MM.1S (cell line): ENCODE measurements at places on chromosomes 4 and X.

DNA sequence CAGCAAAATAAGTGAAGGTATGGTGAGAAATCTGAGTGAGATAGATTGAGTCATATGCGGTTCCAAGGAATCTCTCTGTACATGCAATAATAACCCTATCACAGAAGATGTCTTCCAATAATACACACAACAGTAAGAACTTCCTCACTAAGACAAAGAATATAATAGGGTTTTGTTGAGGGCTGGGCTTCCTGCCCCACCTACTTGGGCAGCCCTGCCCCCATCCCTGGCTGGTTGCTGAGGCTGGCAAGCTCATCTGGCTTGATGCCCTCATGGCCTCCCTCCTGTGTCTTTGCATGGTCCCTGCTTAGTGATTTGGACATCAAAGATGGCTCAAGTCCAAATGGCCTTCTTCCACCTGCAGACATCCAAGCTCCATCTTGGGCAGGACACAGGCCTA lies 2.7 kb downstream of the GEMIN8 start:
- DNase-seq, result no peak

DNA sequence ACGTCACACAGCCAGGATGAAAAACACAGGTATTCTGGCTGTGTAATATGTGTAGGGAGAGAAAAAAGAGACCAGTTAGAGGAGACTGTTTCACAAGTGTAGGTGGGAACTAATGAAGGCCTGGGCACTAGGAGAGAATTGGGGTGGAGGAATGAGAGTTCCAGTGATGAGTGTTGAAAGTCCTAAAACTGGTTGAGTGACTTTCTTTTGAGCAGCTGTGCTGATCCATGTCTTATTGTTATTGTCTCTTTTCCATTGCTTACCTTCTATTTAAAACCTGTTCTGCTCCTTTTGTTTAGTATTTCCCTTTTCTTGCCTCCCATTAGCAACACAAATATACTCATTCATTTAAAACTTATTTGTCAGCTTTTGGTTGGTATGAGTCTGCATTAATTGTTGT lies 88.7 kb downstream of the PDLIM5 start:
- DNase-seq, result no peak

- DNase-seq, result no peak
Measured at GRCh38 chrX:23372220-23372902, 37.7 kb downstream of the PTCHD1 start.

GRCh38 chr4:89161841-89162240 lies 50.5 kb downstream of the TIGD2 start:
- no peak for DNase-seq

DNA sequence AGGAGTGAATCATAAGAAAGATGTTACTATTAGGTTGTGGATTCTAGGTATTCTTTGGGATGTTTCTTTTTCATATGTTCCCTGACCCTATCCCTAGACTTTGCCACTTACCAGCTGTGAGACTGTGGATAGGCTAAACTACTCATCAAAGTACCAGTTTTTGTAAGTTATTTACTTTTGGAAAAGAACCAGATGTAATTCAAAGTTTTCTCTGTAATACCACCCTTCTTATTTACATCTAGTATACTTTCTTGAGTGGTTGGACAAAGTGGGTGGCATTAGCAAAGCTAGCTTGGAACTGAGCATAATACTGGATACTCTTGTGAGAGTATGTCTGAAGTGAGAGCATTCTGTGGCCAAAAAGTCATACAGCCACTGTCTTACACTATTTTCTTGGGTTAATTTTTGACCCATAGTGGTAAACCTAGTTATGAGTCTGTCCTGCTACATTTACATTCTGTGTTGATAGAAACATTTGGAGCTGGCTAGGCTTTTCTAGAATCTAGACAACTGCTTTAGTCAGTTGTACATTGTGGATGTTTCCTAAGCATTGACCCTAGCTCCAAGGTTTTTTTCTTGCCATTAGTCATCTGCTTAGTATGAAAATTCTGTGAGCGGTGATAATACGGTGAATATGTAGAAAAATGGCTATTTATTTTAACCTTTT lies 41.7 kb downstream of the KDM6A start:
- DNase-seq, result no peak

DNA sequence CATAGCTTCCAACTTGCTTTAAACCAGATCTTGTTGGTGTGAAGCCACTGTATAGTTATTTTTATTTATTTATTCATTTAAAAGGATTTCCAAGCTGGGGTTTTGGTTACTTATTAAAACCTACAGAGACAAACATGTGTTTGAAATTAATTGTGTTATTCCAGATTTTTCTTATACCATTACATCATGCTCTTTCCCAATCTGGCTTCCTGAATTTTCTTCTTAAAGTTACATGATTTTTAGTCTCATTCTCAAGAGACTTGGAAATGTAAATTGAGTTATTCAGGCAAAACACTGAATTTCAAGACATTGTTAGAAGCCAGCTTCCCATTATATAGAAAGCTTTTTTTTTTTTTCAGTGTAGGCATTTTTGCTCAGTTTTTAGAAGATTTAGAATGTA lies 381.9 kb downstream of the IL1RAPL1 start:
- DNase-seq, result no peak

DNA sequence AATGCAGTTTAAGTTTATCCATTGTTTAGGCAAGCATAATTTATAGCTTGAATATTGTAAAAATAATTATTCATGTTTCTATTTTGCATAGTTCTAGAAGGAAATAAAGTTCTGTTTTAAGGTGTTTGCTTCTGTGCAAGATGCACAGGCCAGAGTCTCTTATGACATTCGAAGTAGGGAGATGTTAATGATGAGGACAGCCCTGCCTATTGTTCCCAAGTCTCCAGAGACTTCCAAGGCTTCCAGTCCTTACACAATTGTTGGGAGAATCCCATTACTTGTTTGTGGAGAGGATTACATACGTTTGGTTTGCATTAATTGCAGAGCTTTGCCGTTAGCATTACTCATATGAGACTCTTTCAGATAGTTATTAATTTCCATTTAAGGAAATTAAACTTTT lies 96.2 kb upstream of the ANK2 start:
- DNase-seq, result no peak

DNA sequence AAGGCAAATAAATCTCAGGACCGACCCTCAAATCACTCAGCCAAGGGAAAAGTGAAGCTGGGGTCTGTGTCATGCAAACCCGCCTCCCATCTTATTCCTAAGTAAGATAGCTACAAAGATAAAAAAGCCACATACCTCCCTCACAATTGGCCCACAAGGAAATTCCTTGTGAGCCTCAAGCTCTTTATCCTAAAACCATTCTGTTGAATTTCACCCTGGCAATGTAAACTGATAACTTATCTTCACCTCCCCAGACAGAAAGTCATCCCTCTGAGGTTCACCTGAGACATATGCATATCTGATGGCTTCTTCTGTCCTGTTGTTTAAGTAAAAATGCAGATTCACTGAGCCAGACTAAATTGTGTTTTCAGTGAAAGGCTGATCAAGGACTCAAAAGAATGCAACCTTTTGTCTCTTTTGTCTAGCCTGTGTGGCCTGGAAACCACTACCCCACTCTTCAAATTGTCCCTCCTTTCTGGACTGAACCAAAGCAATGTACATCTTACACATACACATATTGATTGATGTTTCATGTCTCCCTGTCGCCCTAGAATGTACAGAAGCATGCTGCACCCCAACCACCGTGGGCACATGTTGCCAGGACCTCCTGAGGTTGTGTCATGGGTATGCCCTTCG lies 91.3 kb downstream of the MFAP3L start:
- DNase-seq, result no peak

DNA sequence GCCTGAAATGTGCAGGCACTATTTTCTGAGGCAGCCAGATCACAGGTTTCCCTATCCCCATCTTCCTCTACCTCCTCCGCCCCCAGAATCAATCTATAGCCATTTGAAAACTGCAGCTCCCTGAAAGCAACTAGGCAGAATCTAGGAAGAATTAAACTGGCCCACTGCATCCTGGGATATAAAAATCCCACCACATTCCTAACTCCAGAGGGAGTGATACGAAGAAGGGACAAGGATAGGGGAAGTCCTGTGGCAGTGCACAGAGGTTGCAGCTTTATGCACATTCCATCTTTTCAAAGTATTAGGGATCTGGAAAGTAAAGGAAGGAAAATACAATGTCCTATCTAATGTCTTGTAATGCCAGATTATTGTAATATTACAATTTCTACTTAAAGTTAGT lies 18.3 kb upstream of the HERC3 start:
- DNase-seq, result no peak

GRCh38 chr4:76540486-76540885 lies 105.5 kb downstream of the SHROOM3 start:
- DNase-seq, result no peak

- peak; percentile 48 for DNase-seq
Measured at GRCh38 chrX:3461397-3462165, 115.1 kb upstream of the MXRA5 start.

DNA sequence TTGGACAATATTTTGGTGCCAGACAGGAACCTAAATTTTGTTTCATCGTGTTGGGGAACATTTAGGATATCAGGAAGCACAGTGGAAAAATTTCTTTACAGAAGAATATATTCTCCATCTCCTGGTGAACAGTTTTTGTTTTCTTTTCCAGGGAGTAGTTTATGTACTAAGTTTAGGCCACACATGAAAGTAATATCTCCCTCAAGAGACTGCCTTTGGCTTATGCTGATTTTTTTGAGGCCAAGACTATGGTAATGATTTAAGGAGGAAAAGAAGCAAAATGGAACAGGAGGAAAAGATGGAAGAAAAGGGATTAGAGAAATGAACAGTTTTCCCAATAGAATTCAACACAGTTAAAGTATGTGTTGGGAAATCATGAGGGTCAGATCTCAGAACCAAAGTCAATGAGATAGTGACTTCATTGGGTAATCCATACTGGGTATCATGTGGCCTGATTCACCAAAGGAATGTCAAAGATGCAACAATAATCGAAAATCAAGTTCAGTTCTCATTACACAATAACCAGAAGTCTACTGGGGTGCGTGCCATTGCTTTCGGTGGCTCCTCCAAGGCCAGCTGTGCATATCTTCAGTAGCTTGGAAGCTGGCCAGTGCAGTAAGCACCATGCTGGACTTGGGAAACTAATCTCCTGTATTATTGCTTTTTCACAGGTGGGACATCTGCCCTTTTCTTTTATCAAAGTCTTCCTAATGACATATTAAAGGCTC lies 234.8 kb downstream of the COL25A1 start:
- no peak for DNase-seq

GRCh38 chrX:42704454-42704853 lies 73.5 kb downstream of the PPP1R2C start:
- DNase-seq, result no peak

- DNase-seq, result no peak
Measured at GRCh38 chr4:173317004-173317403, 17.2 kb downstream of the HMGB2 start.

- DNase-seq, result no peak
Measured at GRCh38 chr4:116489739-116490138, 595.6 kb downstream of the TRAM1L1 start.

DNA sequence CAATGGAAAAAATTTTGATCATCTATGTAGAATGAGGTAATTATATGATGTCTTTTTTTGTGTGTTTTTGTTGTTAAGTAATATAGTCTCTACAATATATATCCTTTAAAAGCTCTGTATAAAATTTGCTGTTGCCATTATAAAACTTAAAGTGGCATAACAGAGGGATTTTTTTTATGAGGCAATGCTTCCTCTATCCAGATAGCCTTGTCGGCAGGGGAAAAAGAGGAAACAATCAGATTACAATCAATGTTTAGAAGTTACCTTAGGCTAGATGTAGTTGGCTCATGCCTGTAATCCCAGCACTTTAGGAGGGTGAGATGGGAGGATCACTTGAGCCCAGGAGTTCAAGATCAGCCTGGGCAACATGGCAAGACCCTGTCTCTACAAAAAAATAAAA lies 86.8 kb downstream of the DIAPH2 start:
- DNase-seq, result no peak

- peak; percentile 23 for DNase-seq
Measured at GRCh38 chr4:52701207-52701606, 42.1 kb upstream of the USP46 start.

DNA sequence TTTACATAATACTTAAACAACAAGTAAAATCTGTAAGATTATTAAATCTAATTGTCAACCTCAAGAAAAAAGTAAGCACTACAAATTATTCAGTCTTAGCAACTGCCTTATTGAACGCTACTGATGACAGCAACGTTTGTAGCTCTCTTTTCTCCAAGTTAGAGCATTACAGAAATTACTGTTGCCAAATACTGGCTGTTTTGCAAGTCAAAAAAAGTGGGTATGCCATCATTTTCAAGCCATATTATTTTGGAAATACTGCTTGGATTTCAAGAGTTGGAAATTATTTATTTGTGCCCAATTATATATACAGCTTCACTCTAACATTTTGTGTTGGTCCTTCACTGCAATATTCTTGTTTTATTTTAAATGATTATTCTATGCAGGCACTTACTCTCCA lies 221.7 kb downstream of the CXXC4 start:
- no peak for DNase-seq

GRCh38 chrX:24990535-24990934 lies 25.2 kb downstream of the ARX start:
- DNase-seq, result no peak

GRCh38 chr4:95516528-95517017 lies 32.2 kb downstream of the UNC5C start:
- DNase-seq, result no peak

GRCh38 chrX:77505227-77505626 lies 58.0 kb downstream of the FGF16 start:
- DNase-seq, result no peak

DNA sequence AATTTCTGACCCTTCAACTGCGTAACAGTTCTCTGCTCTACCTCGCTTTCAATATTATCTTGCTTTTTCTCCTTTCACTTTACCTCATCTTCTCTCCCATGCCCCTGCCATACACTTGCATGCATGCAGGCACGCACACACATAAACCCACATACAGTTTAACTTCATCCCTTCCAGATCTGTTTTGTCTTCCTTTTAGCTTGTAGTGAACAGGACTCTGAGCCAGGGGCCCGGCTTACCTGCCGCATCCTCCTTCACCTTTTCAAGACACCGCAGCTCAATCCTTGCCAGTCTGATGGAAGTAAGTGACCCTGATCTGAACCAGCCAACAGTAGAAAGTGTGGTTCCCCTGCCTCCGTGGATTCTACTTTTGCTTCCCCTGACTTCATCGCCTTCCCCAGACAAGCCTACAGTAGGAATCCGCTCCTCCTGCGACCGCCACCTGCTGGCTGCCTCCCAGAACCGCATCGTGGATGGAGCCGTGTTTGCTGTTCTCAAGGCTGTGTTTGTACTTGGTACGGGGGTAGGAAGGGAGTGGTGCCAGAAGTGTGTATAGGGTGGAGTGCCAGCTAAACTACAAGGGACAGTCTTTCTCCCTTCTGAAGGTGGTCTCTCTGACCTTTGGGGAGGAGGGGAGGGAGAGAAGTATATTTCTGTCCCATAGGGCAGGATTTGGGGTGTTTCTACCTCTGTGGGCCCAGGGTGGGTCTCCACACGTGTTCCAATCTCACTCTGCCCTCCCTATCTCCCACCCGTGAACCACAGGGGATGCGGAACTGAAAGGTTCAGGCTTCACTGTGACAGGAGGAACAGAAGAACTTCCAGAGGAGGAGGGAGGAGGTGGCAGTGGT lies 10.7 kb downstream of the MED12 start:
- DNase-seq, result peak; percentile 54

DNA sequence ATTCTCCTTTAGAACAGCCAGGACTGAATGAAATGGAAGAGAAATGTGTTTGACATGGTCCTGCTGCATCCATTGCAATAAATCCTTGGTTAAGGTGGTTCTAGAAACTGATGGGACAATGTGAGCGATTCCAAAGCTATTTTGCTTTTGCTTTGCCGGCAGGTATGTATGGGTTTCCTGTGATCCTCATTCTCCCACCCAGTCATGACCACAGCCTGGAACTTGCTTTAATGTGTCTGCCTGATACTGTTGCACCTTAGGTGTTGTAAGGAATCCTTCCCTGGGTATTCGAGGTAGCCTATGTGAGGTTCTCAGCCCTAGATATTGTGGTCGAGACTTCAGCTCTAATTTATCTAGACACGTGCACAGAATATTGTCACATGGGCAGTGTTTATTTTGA lies 86.1 kb downstream of the ZNF518B start:
- no peak for DNase-seq
